Activated T-cell treated with anti-CD3 and anti-CD28 coated beads for 24 hours (primary cell): ENCODE measurements at places on chromosomes 3 and 15.

- DNase-seq = no peak
Measured at GRCh38 chr15:70831094-70831911, 22.7 kb downstream of the LARP6 start.

DNA sequence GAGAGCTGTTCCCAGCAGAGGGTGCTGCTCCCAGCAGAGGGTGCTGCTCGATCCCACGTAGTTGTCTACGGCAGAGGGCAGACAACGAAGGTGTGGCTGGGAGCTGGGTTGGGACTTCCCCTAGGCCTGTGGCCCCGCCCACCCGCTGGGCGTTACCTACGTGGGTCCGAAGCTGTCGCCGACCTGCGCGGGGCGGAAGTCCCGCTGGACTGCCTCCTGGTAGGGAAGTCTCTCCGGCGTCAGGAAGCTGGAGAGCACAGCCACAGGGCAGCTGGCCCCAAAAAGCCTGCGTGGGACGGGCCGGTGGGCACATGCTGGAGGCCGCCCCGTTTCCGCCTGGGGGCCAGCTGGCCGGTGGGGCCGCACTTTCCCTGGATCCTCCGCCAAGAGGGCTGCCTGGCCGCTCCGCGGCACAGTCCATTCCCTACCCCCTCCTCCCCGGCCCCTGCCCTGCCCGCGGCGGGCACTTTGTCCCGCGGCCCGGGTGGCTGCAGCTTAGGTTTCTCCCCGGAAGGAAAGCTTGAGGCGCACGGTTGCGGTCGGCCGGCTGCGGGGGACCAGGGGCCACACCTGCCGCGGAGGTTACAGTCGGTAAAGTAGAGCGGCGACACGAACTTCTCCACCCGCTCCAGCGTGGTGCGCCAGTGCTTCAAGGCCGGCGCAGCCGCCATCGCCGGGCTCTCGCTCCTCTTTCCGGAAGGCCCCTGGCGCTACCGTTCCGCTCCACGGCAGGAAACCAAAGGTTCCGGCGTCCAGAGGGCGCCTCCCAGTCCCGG lies at the start of gene MAN2C1:
Gene MAN2C1 (minus strand): TSS at position 695 of the 776 bp plus-strand sequence. CDS start 24 bp downstream, at position 671.
- DNase-seq = peak; percentile 89

- no peak for DNase-seq
Measured at GRCh38 chr15:81288040-81288439, 35.9 kb downstream of the STARD5 start.

GRCh38 chr3:192246847-192247559 lies 480.3 kb downstream of the FGF12 start:
- DNase-seq = no peak

DNA sequence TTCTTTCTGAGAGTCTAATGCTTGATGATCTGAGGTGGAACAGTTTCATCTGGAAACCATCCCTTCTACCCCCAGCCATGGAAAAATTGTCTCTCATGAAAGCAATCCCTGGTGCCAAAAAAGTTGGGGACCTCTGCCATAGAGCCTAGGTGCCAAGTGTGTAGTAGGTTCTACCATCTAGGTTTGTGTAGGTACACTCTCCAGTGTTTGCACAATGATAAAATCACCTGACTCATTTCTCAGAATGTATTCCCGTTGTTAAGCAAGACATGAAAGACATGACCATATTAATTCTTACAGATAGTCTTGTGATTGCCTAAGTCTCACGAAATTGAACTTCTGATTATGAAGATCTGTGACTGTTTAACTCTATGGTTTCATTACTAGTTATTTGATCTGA lies 68.6 kb downstream of the KAT2B start:
- DNase-seq = no peak

- no peak for DNase-seq
Measured at GRCh38 chr3:126834596-126835471, 130.8 kb downstream of the CHCHD6 start.

DNA sequence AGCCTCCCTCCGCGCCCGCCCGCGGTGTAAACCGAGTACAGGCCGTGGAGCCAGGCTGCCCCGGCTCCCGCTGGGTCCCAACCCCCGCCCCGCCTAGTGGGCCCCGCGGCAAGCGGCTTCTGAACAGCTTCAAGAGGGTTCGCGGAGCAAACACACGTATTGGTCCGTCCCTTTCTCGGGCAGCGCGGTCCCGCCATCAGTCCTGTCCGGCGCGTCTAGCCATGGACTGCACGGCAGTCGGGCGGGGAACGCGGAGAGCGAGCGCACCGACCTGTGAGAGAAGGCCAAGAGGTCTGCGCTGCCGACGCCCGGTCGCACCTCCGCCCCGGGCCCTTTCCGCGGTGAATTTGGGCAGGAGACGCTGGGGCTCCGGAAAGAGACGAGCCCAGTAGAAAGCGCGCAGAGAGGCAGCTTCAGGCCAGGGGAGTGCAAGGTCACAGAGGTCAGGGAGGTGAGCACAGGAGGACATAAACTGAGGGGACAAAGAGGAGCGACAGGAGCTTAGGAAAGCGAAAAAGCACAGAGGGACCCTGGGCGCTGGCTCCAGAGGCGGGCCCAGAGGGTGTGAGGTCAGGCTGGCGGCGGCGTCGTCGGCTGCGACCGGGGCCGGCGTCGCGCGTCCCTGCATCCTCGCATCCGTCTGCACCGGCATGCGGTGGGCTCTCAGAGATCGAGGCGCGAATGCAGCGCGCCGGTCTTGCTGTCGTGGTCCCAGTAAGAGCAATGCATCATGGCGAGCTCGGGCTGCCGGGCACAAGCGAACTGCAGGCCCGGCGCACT lies 1.8 kb downstream of the FOXL2 start:
- DNase-seq = no peak

DNA sequence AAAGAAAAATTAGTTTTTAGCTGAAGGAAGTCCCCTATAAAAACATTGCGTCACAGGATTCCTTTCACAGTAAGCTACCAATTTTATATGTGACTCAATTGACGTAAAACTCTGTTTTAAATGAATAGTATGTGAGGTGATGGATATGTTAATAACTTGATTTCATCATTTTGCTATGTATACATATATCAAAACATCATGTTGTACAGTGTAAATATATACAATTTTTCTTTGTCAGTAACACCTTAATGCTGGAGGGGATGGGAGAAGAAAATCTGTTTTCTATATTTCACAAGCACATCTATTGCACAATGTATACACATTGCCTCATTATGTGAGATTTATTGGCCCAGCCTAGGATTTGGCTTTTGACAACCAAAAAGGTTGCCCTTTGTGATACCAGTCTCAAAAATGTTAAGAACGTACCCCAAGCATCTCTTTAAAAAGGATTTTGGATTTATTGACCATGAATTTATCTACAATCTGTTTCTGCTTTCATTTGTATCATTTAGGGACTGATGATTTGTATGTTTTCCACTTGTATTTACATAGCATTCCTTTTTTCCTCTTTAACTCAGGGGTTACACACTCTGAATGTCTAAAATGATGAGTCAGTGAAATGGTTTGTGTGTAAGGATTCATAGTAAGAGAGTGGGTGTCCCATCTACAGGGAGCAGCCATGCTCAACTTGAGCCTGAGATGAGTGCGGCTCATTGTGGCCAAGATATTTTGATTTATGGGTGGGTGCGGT lies 62.6 kb downstream of the CRTC3 start:
- no peak for DNase-seq

- DNase-seq = peak; percentile 57
Measured at GRCh38 chr3:128875556-128876120, 3.8 kb upstream of the ACAD9 start.

DNA sequence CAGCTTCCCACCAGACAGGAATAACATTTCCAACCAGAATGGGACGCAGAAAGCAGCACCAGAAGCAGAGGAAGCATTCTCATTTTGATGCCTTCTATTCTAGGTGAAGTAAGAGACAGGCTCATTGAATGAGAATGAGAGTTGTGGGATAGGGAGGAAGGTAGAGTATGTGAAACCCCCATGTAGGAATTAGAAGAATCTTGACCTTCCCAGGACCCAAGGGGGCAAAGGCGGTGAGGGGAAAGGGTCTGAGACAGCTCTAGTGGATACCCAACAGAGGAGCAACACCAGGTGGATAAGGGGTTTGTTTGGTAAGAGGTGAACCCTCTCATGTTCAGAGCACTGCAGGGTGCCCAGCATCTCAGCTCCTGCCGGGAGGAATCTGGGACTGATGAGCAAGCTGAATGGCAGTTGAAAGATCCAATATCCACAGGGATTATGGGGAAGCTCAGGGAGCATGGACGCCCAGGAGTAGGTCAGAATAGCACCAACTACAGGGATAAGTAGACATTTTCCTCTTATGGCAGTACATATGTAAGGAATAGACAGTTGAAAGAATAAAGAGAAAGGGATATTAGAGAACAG lies 77.0 kb downstream of the PLCL2 start:
- no peak for DNase-seq

- DNase-seq = no peak
Measured at GRCh38 chr3:134839990-134840389, 44.9 kb downstream of the EPHB1 start.

GRCh38 chr3:70970171-70970570 lies 613.4 kb downstream of the FOXP1 start:
- DNase-seq = no peak

GRCh38 chr3:25410703-25411102 lies 17.4 kb upstream of the RARB start:
- no peak for DNase-seq

DNA sequence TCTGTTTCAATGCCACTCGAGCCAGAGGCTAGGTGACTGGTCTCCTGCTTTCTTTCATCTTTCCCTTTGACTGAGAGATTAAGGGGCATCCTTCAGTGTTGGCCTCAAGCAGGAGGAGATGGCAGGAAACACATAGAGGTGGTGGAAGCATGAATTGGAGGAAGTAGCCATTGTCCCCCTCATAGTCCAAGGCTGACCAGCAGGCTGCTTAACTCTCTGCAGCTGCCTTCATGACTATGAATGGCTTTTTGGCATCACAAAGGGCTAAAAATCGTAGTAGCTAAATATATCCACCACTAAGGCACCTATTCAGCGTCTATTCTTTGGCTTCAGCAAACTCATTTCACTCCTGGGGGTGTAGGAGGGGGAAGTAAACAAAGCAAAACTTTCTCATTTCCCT lies 7.0 kb upstream of the FRMD4B start:
- DNase-seq = no peak

DNA sequence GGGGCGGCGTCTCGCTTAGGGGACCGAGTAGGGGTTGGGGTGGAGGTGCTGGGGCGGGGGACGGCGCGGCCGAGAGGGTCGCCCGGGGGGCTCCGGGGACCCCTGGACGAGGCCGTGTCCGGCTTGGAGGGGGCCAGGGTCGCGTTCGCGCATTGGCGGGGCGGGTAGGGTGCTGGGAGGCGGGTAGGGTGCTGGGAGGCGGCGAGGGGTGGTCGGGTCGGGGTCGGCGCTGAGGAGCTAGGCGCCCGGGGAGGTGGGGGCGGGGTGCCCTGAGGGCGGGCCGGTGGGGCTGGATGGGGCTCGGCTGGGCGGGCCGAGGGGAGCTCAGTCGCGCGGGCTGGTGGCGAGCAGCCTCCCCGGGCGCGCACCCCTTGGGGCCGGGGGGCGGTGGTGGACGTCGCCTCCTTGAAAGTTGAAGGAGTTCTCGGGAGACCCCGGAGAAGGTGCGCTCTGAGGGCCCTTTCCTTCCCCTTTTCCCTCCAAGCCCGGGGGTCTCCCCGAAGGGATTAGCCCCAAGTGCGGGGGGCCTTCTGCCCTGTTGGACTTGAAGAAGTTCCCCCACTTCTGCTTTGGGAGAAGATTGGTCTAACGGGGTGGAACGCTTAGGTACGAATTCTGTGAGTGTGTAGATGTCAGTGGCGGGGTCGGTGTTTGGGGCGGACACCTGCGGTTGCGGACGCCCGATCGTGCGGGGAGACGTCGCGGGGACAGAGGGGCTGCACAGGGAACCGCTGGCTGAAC lies 543 bp downstream of the MEF2A start:
- DNase-seq = no peak

DNA sequence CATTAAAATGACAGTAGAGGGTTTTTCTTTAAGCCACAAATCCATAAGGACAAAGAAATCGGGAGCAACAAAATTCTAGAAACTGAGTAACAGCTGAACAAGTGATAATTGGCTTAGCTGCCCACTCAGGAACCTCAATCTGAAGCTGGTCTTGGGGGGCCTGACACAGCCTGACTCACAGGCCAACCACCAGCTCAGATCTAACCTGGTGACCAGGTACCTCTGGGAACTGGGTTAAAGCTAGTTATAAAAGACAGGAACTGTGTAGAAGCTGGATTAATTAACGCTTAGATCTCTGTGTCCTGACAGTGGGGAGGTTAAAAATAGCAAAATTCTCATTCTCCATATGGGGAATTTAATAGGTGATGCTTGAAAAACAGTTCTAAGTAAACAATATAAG lies 161.9 kb downstream of the PLCL2 start:
- DNase-seq = no peak

DNA sequence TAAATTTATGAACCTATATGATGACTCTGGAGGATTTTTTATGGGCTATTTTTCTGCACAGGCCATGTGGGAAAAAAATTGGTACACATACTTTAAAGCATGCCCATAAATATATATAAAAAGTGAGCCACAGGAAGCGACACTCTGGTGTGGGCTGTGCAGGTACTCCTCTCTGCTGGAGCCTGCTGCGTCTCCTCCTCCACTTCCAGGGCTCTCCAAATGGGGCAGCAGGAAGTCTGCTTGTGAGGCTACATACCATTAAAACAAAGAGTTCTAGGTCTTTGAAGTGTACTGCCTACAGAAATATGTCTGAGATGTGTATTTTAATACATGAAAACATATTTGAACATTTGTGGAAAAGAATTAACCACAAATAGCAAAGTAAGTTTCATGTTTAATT lies 135.1 kb downstream of the CTNNB1 start:
- DNase-seq = no peak

GRCh38 chr3:115977866-115978265 lies 354.6 kb downstream of the GAP43 start:
- no peak for DNase-seq

DNA sequence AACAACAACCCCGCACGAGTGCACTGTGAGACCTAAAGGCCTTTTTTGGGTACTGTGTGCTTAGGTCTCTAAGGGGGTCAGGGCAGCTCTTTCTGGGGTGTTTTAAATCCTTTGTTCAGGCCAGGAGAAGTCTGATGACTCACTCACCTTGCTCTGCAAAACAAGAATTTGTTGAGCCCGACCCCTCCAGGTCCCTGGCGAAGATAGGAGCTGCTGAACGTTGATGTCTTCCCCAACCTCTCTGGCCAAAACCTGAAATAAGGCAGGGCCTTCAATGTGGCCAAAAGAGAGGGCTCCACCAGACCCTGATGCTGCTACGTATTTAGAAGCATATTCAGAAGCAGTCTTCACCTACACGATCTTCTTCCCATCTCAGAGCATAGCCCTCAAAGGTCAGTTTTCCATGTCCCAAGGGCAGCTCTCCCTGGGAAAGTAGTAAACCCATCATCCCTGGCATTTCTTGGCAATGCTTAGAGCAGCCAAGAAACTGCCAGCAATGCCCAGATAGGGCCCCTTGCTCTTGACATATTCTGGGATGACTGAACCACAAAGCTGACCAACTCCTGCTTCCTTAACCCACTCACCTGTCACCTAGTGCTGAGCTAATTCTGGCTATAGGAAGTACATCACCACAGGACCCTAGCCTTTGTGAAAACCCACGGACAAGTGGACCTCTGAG lies 27.1 kb downstream of the CCDC13 start:
- no peak for DNase-seq

GRCh38 chr3:125383744-125384143 lies 8.6 kb upstream of the ZNF148 start:
- no peak for DNase-seq
